ENCODE measurements at places on chromosomes 16 and 17.

- DNase-seq = no peak
These were observed 123.9 kb upstream of the CIBAR2 start for GRCh38 chr16:85235991-85236817.

GRCh38 chr17:21127509-21128077, 829 bp downstream of the DHRS7B start:
- DNase-seq = no peak

GRCh38 chr16:56617212-56618085, 8.1 kb upstream of the MT1E start:
- DNase-seq = no peak

- DNase-seq = no peak
These were observed 92.9 kb downstream of the TMEM132E start for GRCh38 chr17:34672176-34672785.

DNA sequence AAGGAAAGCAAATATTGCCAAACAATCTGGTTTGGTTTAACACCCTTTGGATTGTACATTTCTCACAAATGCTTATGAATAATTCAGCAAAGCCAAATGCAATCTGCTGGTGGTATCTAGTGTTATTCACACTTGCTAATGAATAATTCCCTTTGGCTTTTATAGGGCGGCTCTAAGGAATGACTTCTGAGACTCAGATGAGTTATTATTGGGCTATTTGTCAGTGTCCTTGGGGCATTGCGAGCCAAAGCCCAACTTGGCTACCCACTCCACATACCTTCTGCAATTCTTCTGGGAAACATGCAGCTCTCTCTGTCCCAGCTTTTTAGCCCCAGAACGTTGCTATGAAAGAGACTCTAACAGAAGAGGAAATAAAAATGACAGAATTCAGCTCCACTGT, 41.1 kb downstream of the FTO start:
- no peak for DNase-seq

DNA sequence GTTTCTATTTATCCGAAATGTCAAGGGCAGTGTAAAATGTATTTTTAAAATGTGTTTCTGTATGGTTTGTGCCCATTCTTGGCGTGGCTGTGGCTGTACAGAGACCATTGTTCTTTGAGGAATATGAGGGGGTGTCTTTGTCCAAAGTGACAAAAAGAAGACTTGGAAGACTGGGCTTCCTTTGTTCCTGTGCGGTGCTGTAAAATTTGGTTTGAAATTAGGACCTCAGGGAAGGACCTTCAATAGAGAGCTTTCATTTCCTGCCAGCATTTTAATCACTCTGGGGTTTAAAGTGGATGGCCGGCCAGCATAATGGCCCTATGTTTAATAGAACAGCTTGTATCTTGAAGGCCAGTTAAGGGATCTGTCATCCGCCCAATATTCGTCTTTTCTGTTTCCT, 190.1 kb upstream of the TBX2 start:
- DNase-seq = no peak

GRCh38 chr17:47279062-47279801, 25.6 kb downstream of the ITGB3 start:
- DNase-seq = peak; percentile 69

GRCh38 chr17:15441315-15441714, 26.1 kb downstream of the CDRT4 start:
- no peak for DNase-seq

GRCh38 chr16:18024611-18025010, 311.9 kb downstream of the NPIPA8 start:
- DNase-seq = no peak

DNA sequence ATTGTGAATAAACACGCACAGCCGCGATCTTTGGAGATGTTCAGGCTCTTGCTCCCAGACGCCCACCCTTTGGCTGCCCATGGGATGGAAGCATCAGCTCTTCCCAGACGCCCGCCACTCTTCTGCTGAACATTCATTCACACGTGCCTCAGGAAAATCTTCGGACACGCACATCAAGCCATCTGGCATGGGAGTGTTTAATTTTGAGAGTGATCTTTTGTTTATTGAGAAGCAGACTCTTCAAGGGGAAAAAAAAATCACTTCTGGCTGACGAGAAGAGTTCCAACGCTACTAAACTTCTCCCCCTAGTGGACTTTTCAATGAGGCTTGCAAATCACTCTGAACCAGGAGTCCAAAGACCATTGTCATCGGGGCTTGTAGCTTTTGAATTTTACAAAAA, 62.0 kb upstream of the NUDT7 start:
- no peak for DNase-seq

DNA sequence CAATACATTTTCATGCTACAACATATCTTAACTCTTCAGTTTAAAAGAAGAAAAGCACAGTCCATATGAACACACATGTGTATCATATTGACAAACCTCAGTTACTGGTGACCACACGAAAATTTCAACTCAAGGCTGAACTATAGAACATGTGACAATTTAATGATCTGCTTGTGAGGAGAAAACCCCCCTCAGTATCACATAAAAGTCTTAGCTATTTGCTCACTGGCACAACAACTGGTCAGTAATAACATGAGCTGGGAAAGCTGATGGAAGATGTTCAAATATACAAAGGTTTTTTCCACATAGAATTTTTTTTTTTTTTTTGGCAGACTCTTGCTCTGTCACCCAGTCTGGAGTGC, 19.5 kb downstream of the ZNF652 start:
- no peak for DNase-seq

DNA sequence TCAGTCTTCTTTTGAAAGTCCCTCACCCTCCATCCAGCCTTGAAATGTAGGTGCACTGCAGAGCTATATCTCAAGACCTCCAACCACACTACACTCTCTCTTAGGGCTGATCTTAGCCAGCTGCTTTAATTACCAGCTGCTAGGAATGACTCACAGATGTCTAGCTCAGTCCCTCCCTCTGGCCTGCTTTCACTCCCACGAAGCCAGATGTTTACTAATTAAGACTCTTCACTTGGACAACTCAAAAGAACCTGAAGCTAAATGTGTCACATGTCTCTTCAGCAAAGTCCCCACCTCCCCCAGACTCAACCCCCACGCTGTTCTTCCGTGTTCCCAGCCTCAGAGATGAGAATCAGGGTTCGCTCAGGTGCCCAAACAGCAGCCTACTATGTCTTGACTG, 2.6 kb downstream of the GTF3C1 start:
- no peak for DNase-seq

- no peak for DNase-seq
These were observed 476.9 kb upstream of the GOT2 start for GRCh38 chr16:59210955-59211541.

DNA sequence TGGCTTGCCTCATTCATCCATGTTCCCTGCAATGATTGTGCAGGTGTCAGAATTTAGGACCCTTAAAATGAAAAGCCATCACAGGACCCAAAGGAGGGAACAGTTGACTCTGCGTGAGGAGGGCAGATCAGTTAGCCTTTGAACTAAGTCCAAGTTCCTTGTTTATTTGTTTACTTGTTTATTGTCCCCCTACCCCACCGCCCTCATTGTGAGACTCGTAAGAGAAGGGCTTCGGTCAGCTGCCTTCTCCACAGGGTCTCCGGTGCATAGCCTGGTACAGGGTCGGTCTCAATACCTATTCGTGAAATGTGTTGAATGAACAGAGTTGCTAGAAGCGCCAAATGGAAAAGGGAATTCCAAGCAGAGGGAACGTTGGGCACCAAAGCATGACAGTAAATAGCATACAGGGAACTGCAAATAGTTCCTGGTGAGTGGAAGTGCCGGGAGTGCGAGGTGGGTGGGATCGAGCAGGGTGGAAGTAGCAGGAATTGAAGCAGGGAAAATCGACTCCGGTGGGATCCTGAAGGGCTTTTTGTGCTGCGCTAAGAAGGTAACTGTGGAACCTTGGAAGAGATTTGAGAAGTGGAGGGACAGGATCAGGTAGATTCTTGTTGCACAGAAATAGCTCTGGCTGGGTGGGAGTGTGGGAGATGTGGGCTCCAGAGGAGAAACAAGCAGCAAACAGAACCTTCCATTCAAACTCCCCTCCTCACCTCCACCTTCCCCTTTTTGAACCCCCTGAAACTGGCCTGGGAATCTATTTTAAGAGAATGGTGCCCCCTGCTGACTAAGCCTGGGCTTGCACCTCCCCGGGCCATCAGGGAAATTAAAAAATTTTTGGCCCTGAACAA, 12.7 kb downstream of the SLC35B1 start:
- DNase-seq = peak; percentile 68

DNA sequence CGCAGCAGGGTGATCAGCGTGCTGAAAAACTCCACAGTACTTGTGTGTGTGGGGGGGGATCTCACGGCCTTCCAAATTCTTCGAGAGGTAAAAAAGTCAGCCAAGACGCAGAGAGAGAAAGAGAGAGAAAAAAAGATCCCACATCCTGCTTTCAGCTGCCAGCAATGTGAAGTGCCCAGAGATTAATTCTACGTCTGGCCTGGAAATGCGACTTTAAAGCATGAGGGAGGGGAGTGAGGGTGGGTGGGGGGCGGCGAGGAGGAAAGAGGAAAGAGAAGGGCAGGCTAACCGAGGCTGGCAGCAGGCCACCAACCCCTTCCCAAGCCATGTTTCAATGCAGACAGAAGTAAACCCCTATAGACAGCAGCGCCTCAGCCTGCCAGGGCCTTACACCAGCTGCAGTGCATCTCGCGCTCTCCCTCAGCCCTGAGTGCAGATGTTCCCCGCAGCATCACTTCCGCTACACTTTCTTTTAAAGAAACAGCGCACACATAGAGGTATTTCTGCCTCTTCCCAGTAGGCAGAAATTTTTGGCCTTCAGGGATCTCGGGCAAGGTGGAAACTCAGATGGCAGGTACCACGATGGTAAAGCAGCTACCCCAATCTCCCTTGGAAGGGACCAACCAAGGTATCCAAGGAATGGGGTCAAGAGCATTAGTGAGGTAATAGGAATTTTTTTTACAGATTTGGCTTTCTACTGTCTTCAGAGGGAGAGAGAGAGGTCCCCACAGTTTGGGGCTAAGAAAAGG, 87.8 kb downstream of the SMG6 start:
- peak; percentile 36 for DNase-seq

DNA sequence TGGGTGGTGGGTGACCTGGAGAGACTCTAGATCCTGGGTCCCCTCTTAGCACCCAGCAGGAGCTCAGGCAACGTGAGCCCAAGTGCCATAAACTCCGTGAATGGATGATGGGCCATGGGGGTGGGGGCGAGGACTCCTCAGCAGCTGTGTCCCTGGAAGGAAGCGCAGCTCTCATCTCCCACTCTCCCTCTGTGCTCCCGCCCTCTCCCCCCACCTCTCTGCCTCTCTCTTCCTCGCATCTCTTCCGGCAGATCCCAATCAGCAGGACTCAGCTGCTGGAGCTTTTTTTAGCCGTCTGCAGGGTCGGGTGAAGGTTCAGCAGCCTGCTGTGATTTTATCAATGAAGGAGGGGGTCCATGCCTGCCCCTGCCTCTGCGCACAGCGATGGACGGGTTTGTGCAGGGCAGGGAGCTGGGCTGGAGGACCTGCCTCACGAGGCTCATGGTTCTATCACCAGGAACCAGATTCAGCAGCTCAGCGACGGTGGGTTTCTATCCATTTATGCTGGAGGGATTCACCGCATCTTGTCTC, 8.3 kb downstream of the CCR7 start:
- no peak for DNase-seq

GRCh38 chr17:73138541-73139138, 26.2 kb upstream of the SSTR2 start:
- no peak for DNase-seq

- DNase-seq = no peak
These were observed 345.4 kb downstream of the SOX9 start for GRCh38 chr17:72466199-72466598.

DNA sequence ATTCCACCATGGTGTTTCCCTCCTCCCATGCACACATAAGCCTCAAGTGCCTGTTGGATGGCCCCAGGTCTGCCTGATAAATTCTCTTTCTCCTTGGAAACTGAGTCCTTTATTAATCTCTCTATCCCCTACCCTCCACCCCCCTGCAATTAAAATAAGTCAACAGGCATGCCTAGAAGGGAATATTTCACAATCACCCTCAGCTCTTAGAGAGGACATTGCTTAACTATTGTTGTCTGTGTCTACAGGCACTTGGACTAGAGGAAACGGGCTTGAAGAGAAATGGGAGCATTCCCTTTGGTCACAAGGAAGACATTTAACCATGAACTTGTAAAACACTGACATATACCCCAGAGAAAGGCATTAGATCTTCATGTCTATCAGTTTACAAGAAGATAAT, 39.5 kb downstream of the RCVRN start:
- no peak for DNase-seq

- DNase-seq = no peak
These were observed 18.9 kb downstream of the MSI2 start for GRCh38 chr17:57275071-57275764.

DNA sequence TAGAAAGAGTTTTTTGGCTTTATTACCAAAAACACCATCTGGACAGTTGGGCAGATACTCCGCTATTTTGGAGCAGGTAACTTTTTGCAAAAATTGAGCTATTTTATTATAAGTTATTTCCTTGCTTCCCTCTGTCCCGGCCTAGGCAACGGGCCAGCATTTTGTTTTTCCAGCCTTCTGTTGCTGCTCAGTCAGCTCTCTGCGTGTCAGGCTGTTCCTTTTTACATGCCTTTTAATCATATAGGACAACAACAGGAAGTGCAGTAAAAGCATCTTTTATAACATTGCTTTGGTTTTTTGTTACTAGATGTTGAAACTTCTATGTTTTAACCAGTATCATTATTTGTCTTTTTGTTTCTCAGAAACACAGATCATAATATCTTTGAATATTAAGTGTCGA, 30.4 kb downstream of the PPM1D start:
- no peak for DNase-seq

DNA sequence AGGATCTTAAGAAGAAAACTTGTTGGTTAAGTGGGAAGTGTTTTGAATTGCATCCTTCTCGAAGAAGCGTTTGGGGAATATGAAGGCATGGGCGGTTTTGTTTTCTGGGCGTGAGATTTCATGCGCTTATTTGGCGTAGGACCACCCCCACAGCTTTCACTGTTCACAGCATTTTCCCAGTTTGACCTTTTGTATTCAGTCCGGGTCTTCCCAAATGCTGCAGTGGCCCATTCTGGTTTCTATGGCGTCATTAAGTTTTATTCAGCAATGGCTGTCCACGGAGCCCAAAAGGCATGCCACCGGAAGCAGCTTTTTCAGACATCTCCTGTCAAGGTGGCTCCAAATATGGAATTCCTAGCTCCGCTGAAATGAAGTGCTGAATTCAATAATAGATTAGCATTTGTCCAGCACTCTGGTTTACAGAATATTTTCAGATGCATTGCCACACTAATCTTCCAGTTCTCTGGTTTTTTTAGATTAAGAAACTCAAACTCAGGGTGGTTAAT, 90.6 kb upstream of the FBXO47 start:
- DNase-seq = no peak

Data from stimulated activated naive B cell treated with anti-CD40 and anti-IgM and Interleukin-4, amounts not matched to agents 10 μg/mL and 1 μg/mL and 100 μg/mL, for 72 hours (primary cell).